ENCODE measurements at places on chromosomes 3 and 15.

- no peak for DNase-seq
These were observed 124.8 kb upstream of the UBE3A start for GRCh38 chr15:25563596-25563995.

- DNase-seq: no peak
These were observed 311.8 kb upstream of the TRIM42 start for GRCh38 chr3:140365872-140366697.

- no peak for DNase-seq
These were observed 207.6 kb downstream of the UACA start for GRCh38 chr15:70555713-70556112.

GRCh38 chr3:16429086-16429485 lies 84.4 kb downstream of the RFTN1 start:
- DNase-seq: no peak

DNA sequence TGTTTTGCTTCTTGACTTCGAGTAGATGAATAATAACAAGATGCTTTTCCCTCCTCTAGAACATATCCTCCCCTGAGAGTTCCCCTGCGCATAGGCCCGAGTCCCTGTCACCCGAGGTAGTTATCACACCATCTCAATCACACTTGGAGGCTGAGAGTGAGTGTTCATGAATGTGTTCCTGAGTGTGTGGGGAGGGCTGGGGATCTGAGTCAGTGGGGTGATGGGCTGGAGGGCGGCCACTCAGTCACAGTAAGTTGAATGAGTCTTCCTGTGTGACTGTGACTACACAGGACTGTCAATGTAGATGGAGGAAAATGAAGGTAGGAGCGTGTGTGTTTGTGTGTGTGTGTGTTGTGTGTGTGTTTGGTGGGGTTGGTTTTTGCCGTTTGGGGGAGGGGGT lies 71.0 kb downstream of the SETD5 start:
- DNase-seq: no peak

- DNase-seq: no peak
These were observed 160.2 kb downstream of the FOXP1 start for GRCh38 chr3:71423151-71423906.

Data from activated T-cell treated with anti-CD3 and anti-CD28 coated beads for 1 hour (primary cell).